Chondrocyte (in vitro differentiated cells): ENCODE measurements at places on chromosomes 4 and X. TPM values are rescaled to one million over a fixed set of nuclear protein-coding genes. Genes with fewer than 3 reads are reported as not detected.
A peak's percentile ranks its signal among the peaks of the same experiment; 100 is the strongest.

- H3K4me1 ChIP-seq = peaks cover 23% of the 10 kb centered on the region
- no peaks in the 10 kb centered on the region for H3K27me3 ChIP-seq
- no peak overlapping the region for H3K27ac ChIP-seq
- no peak for DNase-seq
Observed at GRCh38 chr4:141642063-141642462, 5.7 kb downstream of the IL15 start.

The GAGE1 gene
- not detected in 3 replicates for total RNA-seq

DNA sequence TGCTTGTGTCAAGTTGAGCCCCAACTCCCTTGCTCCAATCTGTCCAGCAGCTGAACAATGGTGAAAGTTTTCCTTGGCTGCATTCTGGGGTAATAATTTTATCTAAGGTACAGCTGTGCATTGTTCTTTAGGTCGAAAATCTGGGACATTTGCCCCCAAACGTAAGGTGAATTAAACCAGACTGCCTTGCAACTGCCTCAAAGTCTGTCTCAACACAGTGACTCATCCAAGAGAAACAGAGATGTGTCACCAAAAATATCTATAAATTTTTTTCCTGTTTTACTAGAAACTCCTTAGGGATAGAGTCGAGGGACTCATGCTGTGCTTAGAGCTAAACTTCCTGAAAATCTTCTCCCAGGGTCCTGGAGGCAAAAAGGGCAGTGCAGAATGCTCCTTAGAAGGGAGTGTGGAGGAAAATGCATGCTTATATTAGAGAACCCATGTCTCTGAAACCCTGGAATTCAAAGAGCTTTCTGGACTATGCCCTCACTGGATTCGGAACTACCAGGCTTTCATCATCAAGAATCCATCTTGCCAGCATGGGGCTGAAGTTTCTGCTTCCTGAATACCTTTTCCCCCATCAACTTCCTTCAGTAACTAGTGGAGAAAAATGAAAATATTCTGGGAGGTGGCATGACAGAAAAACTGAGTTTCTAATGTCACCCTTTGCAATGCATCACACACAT lies 115.7 kb downstream of the PALLD start:
- H3K27ac ChIP-seq = peak overlapping the region; percentile 95
- no peaks in the 10 kb centered on the region for H3K36me3 ChIP-seq
- H3K4me3 ChIP-seq = no peak overlapping the region

DNA sequence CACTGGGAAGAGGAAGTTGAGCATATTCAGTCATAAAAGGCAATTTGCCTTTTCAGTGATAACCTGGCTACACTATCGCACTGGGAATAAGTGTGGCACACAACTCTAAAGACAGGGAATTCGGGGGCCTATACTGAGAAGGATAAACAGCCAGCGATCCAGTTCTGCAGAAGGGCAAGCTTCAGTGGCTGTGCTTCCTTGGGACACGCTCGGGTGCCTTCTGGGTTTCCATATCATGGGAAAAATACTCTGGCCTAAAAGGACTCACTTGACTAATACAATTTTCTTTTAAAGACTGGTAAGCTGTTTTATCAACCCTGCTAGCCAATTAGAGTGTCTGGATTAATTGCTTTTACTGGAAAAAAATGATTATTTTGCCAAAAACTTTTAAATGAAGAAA lies 58.5 kb downstream of the TENM3 start:
- no peaks in the 10 kb centered on the region for H3K27me3 ChIP-seq
- DNase-seq = no peak
- H3K36me3 ChIP-seq = no peaks in the 10 kb centered on the region
- no peak overlapping the region for H3K4me3 ChIP-seq

The TRIML2 gene
- total RNA-seq = 1.1 to 2.8 TPM (median 1.6 TPM) in 3 replicates
